ENCODE measurements at places on chromosomes 5 and 9.

DNA sequence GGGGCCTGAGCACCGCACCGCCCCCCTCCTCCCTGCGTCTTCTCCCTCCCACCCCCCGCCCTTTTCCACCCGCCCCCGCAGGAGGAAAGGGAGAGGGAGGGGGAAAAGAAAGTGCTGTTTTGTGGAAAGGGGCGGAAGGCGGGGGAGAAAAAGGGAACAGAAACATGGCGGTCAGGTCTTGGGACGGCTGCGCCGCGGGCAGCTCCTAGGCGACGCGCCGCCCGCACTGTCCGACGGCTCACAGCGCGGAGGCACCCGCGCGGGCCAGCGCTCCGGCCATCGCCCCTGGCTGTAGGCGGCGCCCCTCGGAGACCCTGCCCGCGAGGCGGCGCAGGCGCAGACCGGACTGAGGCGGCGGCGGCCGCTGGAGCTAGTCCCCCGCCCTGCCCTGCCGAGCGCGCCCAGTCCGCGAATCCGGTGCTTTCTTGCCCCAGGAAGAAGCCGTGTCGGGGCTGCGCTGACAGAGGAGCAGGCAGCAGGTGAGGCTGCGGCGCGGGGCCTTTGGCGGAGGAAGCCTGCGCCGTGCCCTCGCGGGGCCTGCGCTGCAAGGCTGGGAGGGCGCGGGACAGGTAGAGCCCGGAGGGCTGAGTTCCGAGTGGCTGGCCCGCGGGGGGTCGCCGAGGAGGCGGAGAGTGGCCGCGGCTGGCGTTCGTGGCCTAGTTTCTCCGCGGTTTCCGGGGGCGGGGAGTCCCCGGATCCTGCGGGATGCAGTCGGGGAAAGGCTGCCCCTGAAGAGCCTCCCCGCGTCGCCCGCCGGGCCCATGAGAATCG lies at the start of gene DENND4C:
TSS of gene DENND4C (plus strand) at position 339 of the 771 bp plus-strand sequence. CDS start 45,482 bp downstream, outside the sequence.
- peak; percentile 69 for DNase-seq

DNA sequence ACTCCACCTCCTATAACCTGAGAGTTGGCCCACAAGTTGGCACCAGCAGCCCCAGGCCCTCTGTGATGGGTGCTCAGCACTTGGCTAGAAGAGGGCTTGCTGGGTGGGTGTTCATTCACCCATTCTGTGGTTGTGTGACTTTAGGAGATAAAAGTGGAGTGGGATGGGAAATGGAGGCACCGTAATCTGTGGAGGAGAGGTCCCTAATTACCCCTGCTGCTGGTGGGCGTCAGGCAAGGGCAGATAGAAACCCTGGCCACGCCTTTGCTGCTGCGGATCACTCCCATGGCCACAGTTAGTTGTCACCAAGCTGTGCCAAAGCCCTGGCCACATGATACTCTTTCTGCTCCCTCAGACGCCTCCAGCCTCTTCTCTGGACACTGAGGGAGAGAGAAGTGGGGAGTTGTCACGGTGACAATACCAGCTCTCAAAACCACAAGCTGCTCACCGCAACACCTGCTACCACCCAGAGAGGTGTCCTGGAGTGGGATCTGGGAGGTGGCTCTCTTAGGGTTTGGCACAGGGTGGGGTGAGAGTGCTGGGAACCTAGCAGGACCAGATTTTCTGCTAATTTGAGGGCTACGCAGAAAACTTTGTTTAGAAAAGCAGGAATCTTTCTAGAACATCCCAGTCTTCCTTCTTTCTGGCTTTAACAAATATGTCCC lies 12.0 kb upstream of the NEUROG1 start:
- no peak for DNase-seq

GRCh38 chr5:174384509-174384947 lies 339.0 kb downstream of the NSG2 start:
- no peak for DNase-seq

DNA sequence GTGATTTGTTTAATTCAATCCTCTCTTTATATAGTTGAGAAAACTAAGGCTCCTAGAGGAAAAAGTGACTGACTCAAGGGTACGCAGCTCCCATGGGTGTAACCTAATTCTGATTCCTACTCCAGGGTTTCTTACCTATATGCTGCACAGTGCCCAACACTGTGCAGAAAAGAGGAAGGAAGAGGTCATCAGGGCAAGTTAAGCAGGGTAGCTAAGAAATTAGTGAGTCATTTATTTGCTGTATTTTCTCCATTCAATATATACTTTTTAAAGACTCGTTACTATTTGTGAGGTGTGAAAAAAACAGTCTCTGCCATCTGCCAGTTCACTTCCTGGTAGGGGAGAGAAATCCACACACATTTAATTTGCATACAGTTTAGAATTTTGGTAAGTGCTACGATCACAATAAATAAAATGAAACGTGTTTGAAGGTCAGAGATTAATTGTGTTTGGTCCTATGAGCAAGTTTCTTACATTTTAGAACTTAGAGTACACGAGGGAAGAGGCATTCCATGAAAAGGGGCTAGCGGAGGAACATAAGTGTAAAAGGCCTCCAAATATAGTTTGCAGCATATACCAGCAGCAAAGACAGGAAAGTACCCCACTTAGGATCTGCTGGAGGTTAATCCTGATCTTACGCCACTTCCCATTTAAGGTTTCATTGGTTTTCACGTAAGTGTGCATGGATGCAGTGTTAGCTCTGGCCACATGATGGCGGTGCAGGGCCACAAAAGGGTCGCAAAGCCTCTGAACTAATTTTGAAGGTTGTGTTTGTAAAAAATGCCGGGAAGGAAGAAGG lies 59.9 kb upstream of the TLR4 start:
- peak; percentile 61 for DNase-seq

DNA sequence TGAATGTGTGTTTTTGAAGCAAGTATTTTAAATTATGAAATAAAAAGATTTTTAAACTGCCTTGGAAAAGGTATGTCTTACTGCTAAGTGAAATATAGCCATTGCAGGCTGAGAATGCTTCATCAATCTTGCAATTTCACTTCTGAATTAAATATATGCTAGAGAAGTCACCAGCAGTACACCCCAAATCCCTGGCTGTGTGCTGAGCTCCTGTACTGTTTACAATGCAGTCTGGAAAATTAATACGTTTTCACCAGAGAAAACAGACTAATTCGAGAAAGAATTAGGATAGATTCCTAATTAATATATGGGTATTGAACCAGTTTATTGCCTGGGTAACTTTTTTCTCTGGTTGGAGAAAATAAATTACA lies 3.2 kb downstream of the PRDM6 start:
- no peak for DNase-seq

GRCh38 chr5:135171336-135171735 lies 137.3 kb upstream of the PITX1 start:
- DNase-seq, result no peak

DNA sequence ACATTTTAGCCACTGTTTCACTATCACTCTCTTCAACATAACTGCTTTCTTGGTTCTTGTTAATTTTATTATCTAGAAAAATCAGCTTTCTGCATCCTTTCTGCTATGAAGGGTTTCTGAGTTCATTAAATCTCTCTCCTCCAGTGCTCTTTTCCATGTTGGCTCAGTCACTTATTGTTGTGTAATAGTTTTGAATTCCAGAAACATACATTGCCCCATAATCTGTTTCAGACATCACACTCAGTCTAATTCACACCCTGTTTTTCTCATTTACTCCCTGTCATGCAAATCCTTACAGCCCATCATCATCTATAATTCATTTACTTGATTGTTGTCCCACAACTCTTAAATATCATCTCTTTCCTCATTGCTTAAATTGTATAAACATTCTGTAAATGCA lies 176.1 kb upstream of the CDH12 start:
- DNase-seq, result no peak

GRCh38 chr9:5278486-5278885 lies 26.0 kb downstream of the RLN2 start:
- DNase-seq, result no peak

DNA sequence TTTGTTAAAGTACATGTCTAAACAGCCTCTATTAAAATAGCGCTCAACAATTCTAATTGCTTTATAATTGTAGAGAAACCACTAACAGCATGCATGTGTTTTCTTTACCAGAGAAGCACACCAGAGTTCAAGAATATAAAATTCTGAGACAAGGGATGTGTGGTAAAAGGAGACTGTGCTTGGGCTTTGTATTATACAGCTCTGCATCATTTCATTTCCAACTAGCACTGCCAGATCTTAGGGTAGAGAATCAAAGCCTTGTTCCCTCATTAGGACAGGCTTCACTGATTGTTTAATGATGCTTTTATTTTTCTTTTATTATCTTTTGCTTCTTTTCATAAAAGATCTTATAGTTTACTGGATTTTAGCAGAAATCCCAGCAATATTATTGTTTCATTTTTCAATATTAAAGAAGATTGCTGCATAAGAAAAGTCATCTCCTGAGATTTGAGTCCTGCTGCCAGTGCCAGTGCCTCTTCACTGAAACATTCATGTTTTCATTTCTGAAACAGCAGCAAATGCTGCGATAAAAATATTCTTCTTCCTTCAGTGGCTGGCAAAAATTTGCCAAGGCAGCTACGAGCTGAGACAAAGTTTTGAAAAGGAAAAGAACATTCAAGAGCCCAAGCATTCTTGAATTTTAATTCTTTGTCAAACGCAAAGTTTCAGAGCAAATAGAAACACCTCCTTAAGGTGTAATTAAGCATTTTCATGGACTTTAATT lies 491.0 kb upstream of the PIK3R1 start:
- DNase-seq, result no peak

DNA sequence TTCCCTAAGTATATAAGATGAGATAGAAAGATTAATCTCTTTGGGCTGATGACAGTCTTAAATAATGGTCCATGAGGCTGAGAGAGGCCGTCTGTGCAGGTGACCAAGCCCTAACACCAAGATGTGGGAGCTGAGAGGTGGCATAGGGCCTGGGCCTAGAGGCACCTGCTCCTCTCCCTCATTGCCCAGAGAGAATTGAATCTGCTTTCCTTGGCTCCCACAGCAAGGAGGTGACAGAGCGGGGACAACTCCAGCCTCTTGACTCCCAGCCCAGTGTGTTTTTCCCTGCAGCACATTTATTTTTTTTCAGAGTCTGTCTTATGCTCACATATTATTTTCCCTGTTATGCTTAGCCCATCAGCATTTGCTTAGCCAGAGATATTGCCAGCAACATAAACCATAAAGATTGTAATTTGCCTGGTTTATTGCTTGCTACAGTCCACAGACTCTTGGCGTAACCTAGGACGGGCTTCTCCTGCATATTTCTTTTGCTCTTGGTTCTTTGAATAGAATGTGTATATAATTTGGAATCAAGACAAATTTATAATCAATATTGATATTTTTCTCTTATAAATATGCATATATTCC lies 105.6 kb downstream of the NTRK2 start:
- DNase-seq, result no peak

DNA sequence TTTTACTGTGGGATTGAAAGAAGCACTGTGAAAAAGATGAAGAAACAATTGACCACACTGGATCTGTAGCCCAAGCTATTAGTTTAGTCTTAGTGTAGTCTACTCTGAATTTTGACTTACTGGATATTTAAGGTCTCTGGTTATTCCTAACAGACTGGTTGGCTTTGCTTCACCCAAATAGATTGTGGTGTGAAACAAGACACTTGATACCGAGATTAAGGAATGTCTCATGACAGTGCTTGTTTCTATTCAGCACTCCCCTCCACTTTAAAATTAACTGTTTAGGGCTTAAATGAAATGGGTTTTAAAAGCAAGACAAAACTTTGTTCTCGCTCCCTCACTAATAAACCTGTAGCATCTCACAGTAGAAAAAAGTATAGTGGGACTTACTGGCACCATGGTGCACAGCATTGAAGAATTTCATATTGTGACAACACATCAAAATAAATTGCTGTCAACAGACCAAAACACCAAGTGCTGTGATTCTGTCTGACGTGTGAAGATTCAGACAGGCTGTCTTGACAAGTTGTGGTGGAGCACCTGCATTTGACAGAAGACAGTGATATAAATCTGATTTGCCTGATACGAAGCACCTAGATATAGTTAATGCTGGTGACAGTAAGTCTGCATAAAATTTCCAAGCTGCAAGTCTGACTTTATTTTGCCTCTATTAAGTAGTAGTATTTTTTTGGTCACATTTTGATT lies 73.1 kb downstream of the PBX3 start:
- no peak for DNase-seq

DNA sequence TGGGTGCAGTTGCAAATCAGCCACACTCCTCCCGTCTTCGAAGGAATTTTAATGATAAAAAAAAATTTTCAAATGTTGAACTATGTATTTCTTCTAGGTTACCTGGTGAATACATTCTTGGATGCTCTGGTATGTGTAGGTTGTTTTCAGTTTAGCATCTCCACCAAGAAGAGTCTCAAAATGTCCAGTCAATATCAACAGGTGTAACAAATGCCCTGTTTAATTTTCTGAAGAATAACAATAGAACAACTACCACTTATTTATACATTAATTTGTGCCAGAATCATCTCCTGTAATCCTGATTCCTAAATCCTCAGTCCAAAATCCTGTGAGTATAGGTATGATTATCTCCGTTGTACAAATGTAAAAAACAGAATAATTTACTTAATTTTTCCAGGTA lies 67.8 kb downstream of the EBF1 start:
- DNase-seq, result no peak

Data from activated CD4-positive, alpha-beta T cell treated with anti-CD3 and anti-CD28 coated beads, Interleukin-2, amount 50 U/mL, for 48 hours (primary cell).